ENCODE measurements at places on chromosomes 2 and 18.
A peak's percentile ranks its signal among the peaks of the same experiment; 100 is the strongest.

DNA sequence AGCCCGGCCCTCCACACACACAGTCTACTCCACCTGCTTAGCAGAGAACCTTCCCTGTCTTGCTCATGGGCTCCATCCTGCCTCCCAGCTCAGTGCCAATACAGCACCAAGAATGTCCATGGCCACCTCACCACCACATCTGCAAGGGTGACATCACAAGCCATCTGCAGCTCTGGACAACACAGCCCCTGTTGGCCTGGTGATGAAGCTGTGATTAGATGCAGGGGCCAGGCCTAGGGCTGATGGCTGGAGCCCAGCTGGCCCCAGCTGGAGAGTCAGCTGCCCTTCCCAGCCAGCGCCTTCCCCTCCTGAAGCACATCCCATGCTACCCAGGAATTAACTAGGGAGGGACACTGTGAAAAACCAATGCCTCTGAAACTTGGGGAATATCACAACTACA is 91.1 kb downstream of the TTC32 start:
- no peak for DNase-seq

DNA sequence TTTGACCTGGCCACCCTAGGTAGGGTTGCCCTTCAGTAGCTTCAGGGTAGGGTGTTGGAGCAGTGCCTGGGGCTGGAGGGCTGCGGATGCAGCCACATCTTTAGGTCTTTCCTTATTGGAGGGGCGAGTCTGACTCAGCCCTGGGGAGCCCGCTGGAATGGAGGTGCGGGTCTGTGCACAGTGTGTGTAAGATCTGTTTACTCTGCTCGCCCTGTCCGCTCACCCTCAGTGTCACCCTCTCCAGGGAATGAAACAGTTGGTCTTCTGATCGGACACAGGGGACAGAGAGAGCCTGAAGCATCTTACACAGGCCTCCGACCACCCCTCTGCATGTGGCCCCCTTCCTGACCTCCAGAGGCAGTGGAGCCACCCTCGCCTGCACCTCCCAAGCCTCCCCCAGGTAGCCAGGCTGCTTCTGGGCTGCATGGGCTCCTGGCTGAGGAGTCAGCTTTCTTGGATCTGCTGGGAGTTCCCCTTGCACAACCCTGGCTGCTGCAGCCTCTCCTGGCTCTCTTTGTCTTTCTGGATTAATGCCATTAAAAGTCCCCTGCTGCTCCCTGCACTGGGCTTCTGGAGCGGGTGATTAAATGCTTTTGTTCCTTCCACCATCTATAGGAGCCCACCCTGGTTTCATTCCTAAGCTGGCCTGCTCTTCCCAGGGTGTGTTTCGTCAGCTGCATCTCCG is 82.6 kb downstream of the ASB1 start:
- no peak for DNase-seq

- DNase-seq = peak; percentile 63
Measured at GRCh38 chr2:85750587-85751575, 2.9 kb upstream of the ATOH8 start.

DNA sequence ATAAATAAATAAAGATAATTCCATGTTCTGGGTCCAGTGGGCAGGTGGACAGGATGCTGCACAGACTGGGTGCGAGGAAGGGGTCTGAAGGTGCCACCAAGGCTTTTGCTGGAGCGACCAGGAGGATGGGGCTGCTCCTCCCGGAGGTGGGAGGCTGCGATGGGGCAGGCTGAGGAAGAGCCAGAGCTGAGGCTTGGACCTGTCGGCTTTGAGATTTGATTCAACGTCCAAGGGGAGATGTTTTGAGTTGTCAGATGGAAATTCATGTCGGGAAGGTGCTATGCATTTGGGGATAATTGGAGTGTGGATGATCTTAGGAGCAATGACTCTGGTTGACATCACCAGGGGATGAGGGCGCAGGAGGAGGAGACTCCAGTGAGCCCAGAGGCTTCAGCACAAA is 11.7 kb downstream of the ALLC start:
- DNase-seq = no peak

DNA sequence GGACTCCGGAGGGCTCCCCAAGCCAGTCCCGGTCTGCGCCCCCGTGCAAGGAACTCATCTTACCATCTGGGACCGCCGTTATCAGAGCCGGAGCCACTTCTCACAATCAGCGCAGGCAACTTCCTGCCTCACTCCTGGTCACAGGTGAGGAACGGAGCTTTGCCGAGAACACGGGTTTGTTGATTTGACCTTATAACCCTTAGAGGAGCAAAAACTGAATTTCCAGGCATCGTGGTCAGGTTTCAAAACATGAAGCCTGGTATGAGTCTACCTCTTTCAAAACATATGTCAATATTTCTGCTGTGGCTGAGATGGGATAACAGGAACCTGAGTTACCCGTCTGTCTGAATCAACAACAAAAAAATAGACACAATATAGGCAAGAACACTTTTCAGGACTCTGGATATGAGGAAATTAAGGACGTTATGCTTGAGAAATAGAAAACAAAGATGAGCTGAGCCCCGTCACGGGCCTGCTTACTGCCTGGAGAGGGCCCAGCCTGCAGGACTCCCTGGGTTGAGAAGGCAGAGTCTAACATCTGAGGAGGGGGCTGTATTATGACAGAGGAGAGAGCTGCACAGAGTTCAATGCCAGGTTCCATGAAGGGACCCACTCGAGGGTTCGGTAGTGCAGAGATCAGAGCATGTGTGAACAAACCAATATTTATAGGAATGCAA is 148.7 kb downstream of the NDUFA10 start:
- DNase-seq = no peak

- DNase-seq = no peak
Measured at GRCh38 chr2:263774-264492, at the start of gene SH3YL1. Gene SH3YL1, minus strand, starts transcription at chr2:264032. Its CDS starts 48 bp downstream, at chr2:263984.

GRCh38 chr18:9334973-9335696 is 562 bp downstream of the TWSG1 start:
- DNase-seq = peak; percentile 36

- no peak for DNase-seq
Measured at GRCh38 chr2:145488571-145488970, 968.7 kb upstream of the ZEB2 start.

- peak; percentile 50 for DNase-seq
Measured at GRCh38 chr2:231800493-231801091, 14.3 kb downstream of the COPS7B start.

- DNase-seq = no peak
Measured at GRCh38 chr2:239169311-239170048, 231.3 kb downstream of the HDAC4 start.

DNA sequence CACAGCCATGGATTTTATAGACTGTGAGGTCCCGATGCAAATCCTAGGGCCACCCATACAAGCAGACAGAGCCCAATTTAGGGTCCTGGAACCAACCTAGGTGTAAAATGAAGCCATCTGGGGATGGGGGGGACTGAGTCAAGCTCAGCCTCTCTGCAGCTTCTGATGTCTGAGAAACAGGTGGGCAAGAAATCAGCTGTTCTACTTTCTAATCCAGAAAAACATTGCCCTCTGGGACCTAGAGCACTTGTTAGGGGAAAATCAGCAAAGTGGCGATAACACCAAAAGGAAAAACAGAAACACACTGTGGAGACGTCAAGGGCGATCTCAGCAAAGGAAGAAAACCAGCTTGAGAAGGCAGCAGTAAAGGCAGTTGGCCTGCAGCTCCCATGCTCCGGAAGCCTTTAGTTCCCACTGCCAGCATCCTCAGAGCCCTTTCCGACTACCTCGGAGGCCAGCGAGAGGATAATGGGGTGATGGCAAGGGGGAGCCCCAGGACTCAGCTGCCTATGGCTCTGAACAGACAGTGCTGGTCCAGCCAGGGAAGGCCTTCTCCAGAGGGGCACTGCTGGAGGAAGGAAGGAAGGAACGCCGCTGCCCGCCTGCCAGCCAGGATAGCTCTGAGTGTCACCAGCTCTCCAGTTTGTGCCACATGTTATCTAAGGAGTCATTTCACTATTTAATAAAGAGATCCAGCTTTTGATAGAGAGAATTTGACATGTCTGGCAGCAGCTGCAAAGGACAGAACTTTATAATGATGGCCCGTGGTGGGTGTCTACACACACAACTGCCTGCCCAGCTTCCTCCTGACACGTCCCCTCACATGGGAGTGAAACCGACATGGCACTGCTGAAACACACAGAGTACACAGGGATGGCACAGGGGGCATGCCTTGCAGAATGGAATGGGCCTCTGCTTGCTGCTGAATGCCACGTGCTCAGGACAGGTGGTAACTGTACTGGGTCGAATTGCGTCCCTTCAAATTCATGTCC is 37.7 kb downstream of the HS1BP3 start:
- no peak for DNase-seq

Data from kidney capillary endothelial cell (primary cell).